ENCODE measurements at places on chromosomes 16 and 17.
A peak's percentile ranks its signal among the peaks of the same experiment; 100 is the strongest.

DNA sequence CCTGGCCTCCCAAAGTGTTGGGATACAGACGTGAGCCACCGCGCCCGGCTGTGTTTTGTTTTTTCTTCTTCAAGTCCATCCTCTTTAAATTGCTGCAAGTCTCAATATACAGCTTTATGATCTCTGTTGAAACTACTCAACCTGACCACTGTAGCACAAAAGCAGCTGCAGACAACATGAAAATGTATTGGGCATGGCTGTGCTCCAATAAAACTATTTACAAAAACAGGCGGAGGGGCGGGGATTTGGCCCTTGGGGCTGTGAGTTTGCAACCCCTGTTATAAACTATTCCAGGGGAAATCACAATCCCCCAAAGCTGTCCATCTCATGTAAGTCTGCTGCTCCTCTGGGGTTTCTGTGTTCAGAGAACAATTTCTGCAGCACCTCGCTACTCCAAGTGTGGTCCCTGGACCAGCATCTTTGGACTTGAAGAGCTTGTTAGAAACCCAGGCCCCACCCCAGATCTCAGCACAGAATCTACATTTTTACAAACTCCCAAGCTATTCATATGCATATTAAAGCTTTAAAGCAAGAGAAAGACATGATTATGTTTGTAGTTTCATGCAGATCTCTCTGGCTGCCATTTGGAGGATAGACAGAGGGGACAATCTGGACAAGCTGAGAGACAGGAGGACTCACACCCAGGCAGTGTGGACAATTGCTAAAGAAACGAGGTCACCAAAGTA, 33.6 kb downstream of the TEKT5 start:
- H3K27me3 ChIP-seq: peaks cover 8% of the 10 kb centered on the region
- no peaks in the 10 kb centered on the region for H3K36me3 ChIP-seq
- no peak overlapping the region for H3K4me3 ChIP-seq
- no peaks in the 10 kb centered on the region for H3K4me1 ChIP-seq

DNA sequence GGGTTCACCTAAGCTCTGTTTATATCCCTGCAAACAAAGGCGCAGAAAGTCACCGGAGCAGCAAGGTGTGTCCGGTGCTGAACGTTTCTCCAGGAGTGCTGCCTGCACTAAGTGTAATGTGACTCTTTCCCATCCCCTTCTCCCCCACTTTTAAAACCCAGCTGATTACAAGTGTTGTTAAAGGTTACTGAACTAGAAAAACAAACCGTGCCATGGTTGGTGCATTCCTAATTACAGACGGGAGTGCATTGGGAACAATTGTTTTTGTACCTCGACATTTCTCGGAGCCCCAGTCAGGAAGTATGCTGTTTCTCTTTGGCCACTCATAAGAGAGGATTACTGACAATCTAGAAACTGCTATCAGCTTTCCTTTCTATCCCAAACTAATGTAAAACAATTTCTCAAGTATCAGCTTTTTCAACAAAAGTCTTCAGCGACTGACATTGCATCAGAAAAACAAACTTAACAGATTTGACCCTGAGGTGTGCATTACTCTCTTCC, 441.0 kb upstream of the SALL1 start:
- H3K36me3 ChIP-seq: no peaks in the 10 kb centered on the region
- no peak overlapping the region for H3K27ac ChIP-seq
- H3K4me1 ChIP-seq: no peaks in the 10 kb centered on the region
- no peak overlapping the region for H3K4me3 ChIP-seq
- no peaks in the 10 kb centered on the region for H3K27me3 ChIP-seq

GRCh38 chr17:61584866-61585265, 6.2 kb downstream of the NACA2 start:
- DNase-seq: no peak
- H3K36me3 ChIP-seq: no peaks in the 10 kb centered on the region
- no peaks in the 10 kb centered on the region for H3K4me1 ChIP-seq
- peaks cover 35% of the 10 kb centered on the region for H3K27me3 ChIP-seq
- H3K4me3 ChIP-seq: no peak overlapping the region

- no peaks in the 10 kb centered on the region for H3K36me3 ChIP-seq
- no peak overlapping the region for H3K27ac ChIP-seq
- H3K27me3 ChIP-seq: peaks cover 3% of the 10 kb centered on the region
Observed at GRCh38 chr17:60164697-60165096, 14.9 kb downstream of the CA4 start.

GRCh38 chr17:1179112-1179817, 516 bp downstream of the ABR start:
- H3K4me1 ChIP-seq: peaks cover 8% of the 10 kb centered on the region
- peak overlapping the region; percentile 68 for H3K4me3 ChIP-seq
- H3K27me3 ChIP-seq: peaks cover 10% of the 10 kb centered on the region
- H3K36me3 ChIP-seq: no peaks in the 10 kb centered on the region

DNA sequence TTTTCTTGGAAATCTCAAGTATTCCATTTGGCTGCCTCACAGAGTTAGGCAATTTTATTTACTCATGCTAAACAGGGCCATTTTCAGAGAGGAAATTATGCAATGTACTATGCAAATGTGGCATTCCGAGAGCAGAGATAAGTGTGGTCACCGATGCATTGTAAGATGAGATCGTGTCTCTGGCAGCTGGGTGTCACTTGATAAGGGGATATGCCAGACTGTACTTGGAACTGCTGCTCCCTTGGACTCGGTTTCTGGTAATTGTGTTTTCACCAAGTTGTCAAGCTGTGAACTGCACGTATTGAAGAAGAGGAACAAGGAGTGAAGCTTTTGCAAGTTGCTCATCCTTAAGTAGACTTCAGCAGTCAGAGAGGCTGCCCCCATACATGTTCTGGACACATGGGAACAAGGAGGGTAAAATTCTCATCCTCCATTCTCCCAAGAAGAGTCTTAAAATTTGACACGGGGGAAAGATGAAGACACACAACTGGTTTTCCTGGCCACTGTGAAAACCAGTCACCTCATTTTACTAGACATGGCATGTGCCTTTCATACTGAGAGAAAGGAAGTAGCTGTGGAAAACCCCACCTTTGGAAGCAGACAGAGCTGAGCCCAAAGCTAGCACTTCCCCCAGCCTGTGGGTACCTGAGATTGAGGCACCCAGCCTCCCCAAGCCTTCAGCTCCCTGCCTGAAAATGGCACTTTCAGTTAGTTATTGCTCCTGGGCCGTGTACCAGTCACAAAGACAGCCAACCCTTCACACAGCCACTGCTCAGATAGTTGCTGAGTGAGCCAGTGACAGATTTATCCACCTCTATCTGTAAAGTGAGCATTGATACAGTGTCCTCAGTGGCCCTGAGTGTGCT, 150.7 kb downstream of the SOCS1 start:
- H3K4me3 ChIP-seq: peak overlapping the region; percentile 19
- H3K36me3 ChIP-seq: peaks cover 28% of the 10 kb centered on the region
- H3K27me3 ChIP-seq: no peaks in the 10 kb centered on the region
- peak overlapping the region; percentile 90 for H3K27ac ChIP-seq
- peaks cover 83% of the 10 kb centered on the region for H3K4me1 ChIP-seq

- H3K27me3 ChIP-seq: no peaks in the 10 kb centered on the region
- H3K27ac ChIP-seq: no peak overlapping the region
- no peaks in the 10 kb centered on the region for H3K4me1 ChIP-seq
- DNase-seq: no peak
Observed at GRCh38 chr16:72751076-72751475, 296.9 kb downstream of the ZFHX3 start.

GRCh38 chr16:24738895-24739294, 9.4 kb downstream of the TNRC6A start:
- H3K4me3 ChIP-seq: no peak overlapping the region
- H3K4me1 ChIP-seq: peaks cover 29% of the 10 kb centered on the region
- no peaks in the 10 kb centered on the region for H3K27me3 ChIP-seq
- H3K27ac ChIP-seq: no peak overlapping the region
- DNase-seq: no peak

GRCh38 chr16:62665269-62665668, 629.0 kb upstream of the CDH8 start:
- DNase-seq: no peak
- no peak overlapping the region for H3K4me3 ChIP-seq
- no peaks in the 10 kb centered on the region for H3K36me3 ChIP-seq
- H3K27me3 ChIP-seq: no peaks in the 10 kb centered on the region

DNA sequence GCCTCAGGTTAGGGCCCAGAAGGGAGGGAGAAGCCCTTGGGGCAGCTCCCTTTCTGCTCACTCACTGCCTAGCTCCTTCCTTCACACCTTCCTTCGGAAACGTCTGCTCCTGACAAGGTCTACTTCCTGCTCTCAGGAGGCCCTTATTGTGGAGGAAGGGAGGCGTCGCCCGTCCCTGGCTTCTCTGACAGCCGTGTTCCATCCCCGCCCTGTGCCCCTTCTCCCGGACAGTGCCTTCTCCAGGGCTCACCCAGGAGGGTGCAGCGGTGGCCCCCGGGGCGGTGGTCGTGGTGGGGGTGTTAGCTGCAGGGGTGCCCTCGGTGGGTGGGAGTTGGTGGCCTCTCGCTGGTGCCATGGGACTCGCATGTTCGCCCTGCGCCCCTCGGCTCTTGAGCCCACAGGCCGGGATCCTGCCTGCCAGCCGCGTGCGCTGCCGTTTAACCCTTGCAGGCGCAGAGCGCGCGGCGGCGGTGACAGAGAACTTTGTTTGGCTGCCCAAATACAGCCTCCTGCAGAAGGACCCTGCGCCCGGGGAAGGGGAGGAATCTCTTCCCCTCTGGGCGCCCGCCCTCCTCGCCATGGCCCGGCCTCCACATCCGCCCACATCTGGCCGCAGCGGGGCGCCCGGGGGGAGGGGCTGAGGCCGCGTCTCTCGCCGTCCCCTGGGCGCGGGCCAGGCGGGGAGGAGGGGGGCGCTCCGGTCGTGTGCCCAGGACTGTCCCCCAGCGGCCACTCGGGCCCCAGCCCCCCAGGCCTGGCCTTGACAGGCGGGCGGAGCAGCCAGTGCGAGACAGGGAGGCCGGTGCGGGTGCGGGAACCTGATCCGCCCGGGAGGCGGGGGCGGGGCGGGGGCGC, 231.9 kb downstream of the SEC14L1 start:
- peaks cover 31% of the 10 kb centered on the region for H3K36me3 ChIP-seq
- peak overlapping the region; percentile 74 for H3K4me3 ChIP-seq
- peak overlapping the region; percentile 82 for H3K27ac ChIP-seq
- DNase-seq: peak; percentile 81

DNA sequence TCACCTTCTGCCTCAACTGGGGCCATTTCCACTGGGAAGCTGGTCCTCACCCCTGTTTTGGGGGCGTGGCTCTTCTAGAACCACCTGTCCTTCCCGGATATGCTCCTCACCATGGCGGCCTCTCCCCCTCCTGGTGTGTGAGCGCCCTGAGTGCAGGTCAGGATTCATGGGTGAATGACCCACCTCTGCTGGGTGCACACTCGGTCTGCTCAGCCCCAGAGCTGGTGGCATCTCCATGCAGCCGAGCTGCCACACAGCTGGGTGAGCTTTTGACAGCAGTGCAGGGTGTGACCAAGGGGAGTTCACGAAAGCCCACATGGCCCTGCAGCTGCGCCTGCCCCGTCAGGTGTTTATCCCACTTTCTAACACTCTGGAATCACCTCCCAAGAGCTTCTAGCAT, 27.3 kb downstream of the GRIN2C start:
- H3K36me3 ChIP-seq: peaks cover 12% of the 10 kb centered on the region
- H3K27ac ChIP-seq: no peak overlapping the region
- no peak overlapping the region for H3K4me3 ChIP-seq
- H3K27me3 ChIP-seq: no peaks in the 10 kb centered on the region

- DNase-seq: no peak
- no peak overlapping the region for H3K4me3 ChIP-seq
- H3K27me3 ChIP-seq: no peaks in the 10 kb centered on the region
- H3K27ac ChIP-seq: no peak overlapping the region
- H3K4me1 ChIP-seq: peaks cover 23% of the 10 kb centered on the region
Observed at GRCh38 chr16:85033171-85033570, 5.6 kb downstream of the KIAA0513 start.

DNA sequence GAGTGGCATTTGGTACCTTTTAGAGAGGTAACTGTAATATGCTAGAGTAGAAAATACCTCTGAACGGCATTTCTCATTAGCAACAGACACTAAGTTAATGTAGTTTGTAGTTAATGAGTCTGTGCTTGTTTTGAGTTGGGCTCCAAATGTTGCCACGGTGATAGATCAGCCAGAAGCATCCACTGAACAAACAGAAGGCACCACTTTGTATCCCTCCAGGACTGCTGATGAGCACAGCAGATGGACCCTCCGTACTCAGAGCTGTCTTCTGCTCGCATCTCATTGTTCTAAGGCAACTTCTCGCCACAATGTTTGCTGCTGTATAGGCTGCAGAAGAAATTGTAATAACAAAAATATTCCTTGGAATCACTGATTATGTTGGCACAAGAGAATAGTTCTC, 56.1 kb downstream of the TNRC6C start:
- no peaks in the 10 kb centered on the region for H3K27me3 ChIP-seq
- DNase-seq: no peak
- peaks cover 16% of the 10 kb centered on the region for H3K4me1 ChIP-seq
- peaks cover 2% of the 10 kb centered on the region for H3K36me3 ChIP-seq
- no peak overlapping the region for H3K27ac ChIP-seq

DNA sequence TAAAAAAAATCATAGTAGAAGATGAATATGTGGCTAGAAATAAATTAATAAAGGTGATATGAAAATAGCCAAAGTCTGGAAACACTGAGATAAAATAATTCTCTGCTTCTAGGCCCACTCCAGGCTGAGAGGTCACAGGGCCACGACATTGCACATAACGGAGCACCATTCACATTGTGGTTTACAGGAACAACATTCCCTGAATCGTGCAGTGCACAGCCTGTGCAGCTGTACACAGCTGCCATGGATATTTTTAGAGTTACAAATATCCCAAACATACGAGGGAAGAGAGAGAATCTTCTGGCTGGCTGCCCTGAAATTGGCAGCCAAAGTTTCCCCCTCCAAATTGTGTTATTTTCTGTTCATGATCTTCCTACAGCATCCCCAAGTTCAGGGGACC, 68.8 kb downstream of the GSG1L start:
- H3K4me3 ChIP-seq: no peak overlapping the region
- peaks cover 15% of the 10 kb centered on the region for H3K36me3 ChIP-seq
- DNase-seq: no peak
- peaks cover 25% of the 10 kb centered on the region for H3K4me1 ChIP-seq

DNA sequence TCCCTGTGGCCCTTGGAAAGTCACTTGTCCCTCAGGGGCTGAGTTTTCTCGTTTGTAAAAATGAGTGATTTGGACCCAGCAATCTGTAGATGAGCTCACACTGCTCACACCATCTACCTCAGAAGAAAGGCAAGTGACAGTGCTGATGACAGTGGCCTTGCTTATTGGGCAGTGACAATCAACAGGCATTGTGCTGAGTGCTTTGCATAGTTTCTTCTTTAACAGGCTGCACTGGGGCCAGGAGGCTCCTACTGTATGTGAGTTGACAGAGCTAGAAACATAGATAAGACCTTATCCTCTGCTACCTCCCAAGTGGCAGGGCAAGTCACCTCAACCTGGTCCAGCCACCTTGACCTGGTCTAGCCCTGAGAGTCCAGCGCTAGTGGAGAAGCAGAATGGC, 29.7 kb upstream of the SLC12A3 start:
- peaks cover 34% of the 10 kb centered on the region for H3K36me3 ChIP-seq
- no peak overlapping the region for H3K27ac ChIP-seq
- no peak for DNase-seq
- no peak overlapping the region for H3K4me3 ChIP-seq

GRCh38 chr16:58850019-58850677, 116.0 kb upstream of the GOT2 start:
- no peaks in the 10 kb centered on the region for H3K4me1 ChIP-seq
- no peak overlapping the region for H3K4me3 ChIP-seq
- no peaks in the 10 kb centered on the region for H3K27me3 ChIP-seq
- H3K36me3 ChIP-seq: no peaks in the 10 kb centered on the region
